Activated T-helper 1 cell treated with Interleukin-2 at 50 U/mL for 16 hours (primary cell): ENCODE measurements at places on chromosomes 2 and 18.

DNA sequence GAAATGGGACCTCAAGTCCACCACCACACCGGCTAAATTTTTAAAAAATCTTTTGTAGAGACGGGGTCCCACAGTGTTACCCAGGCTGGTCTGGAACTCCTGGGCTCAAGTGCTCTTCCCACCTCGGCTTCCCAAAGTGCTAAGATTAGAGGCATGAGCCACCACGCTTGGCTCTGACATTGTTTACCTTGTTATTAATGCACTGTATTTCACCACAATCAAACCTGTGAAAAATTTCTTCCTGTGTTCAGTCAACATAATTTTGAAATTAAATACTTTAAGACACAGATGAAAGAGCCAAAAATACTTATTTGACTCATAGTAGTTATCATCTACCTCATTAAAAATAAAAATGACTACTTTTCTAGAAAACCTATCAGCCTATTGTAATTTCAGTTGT, 16.0 kb upstream of the FAM124B start:
- no peak for DNase-seq

GRCh38 chr2:159996792-159997546, 65.4 kb downstream of the PLA2R1 start:
- DNase-seq, result no peak

- no peak for DNase-seq
Measured at GRCh38 chr2:16023506-16024360, 83.4 kb downstream of the MYCN start.

GRCh38 chr2:236264256-236264655, at the start of gene ASB18:
TSS of gene ASB18 (minus strand) at chr2:236264406. CDS start at chr2:236264345, 61 bp downstream.
- no peak for DNase-seq

GRCh38 chr2:189474526-189474925, 33.3 kb downstream of the WDR75 start:
- DNase-seq, result no peak
